ENCODE measurements at places on chromosomes 3 and 15. TPM values are rescaled to one million over a fixed set of nuclear protein-coding genes. Genes with fewer than 3 reads are reported as not detected.

P2RY1 gene
- total RNA-seq, result 1.1 TPM

FAM107A gene
- not detected for total RNA-seq

EID1 gene
- 445 TPM for total RNA-seq

FEZF2 gene
- not detected for total RNA-seq

CCDC50 gene
- 134 TPM for total RNA-seq

UROC1 gene
- not detected for total RNA-seq

ADGRG7 gene
- 1.1 TPM for total RNA-seq

TRIM42 gene
- total RNA-seq, result not detected

USP13 gene
- total RNA-seq, result 21.5 TPM

DPH6 gene
- total RNA-seq, result 27.6 TPM

ACOX2 gene
- total RNA-seq, result 10.2 TPM
